RKO (cell line): ENCODE measurements at places on chromosomes 4 and X.

DNA sequence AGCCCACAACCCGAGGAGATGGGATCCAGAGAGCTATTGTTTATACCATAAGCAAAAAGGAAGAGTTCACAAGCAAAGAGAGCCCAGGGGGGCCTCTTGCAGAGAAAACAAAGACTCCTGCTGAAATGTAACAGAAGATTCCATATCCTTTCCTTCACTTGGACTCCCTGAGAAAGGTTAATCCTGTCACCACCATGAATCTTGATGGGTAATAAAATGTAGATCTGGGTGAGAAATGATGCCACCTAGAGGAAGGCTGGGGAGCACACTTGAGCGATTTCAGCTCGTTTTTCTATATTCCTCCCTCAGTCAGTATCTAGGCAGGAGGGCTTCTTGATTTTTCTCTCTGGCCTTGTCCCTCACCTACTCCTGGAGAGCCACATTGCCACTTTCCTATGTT, 10.2 kb upstream of the KCNE5 start:
- DNase-seq, result peak; percentile 54

DNA sequence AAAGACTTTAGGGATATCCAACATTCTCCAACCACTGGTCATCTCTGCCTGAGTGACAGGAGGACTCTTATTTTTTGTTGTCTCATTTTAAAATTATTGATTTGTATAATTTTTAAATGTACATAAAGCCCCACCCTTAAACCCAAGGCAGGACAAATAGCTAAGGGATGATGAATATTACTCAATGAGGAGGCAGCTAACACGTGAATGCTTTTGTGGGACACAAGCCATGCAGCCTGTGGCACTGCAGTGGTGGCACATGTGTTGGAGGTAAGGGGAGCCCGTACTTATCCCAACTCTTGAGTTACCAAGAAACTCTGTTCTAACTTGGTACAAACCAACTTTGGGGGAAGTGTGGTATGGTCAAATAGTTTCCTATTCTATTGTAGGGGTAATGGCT, 19.5 kb downstream of the MID1IP1 start:
- no peak for DNase-seq

- no peak for DNase-seq
Measured at GRCh38 chr4:102687373-102687981, 73.3 kb downstream of the MANBA start.

GRCh38 chrX:41391606-41392005, 55.5 kb upstream of the NYX start:
- DNase-seq, result no peak
